ENCODE measurements at places on chromosomes 6 and 20.

- DNase-seq = no peak
Observed at GRCh38 chr6:21228411-21228810, 365.1 kb upstream of the SOX4 start.

GRCh38 chr6:55530931-55531330 lies 48.1 kb downstream of the HMGCLL1 start:
- DNase-seq = no peak

GRCh38 chr6:3918469-3918868 lies 69.3 kb downstream of the FAM50B start:
- no peak for DNase-seq

DNA sequence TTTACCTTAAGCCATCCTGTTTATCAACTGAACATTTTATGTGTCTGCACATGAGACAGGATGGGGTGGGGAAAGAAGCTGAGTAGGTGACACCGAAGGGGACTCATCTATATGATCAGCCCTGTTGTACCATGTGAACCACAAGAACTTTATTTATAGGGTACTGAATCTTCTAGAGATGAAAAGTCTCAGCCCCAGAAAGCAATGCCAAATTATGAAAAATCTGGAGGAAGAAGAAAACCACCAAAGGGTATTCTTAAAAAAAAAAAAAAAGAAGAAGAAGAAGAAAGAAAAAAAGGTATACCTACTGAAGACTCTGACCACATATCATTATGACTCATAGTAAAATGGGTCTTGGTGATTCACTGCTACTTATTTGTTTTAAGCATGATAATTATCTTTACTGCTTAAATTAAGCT lies 39.8 kb upstream of the HBS1L start:
- no peak for DNase-seq

DNA sequence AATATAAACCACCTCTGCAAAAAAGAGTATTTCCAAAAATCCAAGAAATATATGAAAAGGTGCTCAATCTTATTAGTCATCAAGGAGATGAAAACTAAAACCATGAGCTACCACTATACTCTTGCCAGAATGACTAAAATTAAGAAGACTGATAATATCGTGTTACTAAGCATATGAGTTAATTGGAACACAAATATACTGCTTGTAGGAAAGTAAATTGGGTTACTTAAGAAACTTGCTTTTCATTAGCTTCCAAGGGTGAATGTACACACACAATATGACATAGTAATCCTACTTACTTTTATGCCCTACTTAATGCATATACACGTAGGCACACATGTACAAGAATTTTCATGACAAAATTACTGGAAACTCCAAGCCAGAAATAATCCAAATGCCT lies 3.4 kb downstream of the THEMIS start:
- DNase-seq = no peak

- no peak for DNase-seq
Observed at GRCh38 chr6:11197175-11197536, 35.3 kb downstream of the NEDD9 start.

All from anterior cingulate cortex (tissue), 58 donors.